ENCODE measurements at places on chromosomes 2 and 18.

DNA sequence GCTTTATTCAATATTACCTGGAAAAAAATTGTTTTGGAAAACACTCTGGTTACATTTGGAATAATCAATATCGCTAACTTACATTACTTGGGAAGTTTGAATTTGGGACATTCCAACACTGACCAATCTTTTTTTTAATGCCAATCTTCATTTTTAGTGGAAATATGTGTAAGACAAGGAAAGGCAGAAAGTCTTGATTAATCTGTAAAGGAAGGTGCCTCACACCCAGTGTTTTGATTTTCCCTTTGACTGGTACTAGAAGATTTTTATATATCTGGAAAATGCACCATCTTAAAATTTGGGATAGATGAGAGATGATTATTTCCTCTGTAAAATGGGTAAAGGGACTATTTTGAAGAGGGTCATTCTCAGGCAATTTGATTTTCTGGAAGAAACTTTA lies 879.2 kb upstream of the ZEB2 start:
- DNase-seq: no peak

GRCh38 chr18:75204732-75205513 lies 4.0 kb downstream of the PTGR3 start:
- no peak for DNase-seq

GRCh38 chr18:48552130-48552529 lies 13.3 kb downstream of the CTIF start:
- no peak for DNase-seq

- DNase-seq: no peak
Measured at GRCh38 chr18:2173486-2173885, 397.8 kb downstream of the METTL4 start.

DNA sequence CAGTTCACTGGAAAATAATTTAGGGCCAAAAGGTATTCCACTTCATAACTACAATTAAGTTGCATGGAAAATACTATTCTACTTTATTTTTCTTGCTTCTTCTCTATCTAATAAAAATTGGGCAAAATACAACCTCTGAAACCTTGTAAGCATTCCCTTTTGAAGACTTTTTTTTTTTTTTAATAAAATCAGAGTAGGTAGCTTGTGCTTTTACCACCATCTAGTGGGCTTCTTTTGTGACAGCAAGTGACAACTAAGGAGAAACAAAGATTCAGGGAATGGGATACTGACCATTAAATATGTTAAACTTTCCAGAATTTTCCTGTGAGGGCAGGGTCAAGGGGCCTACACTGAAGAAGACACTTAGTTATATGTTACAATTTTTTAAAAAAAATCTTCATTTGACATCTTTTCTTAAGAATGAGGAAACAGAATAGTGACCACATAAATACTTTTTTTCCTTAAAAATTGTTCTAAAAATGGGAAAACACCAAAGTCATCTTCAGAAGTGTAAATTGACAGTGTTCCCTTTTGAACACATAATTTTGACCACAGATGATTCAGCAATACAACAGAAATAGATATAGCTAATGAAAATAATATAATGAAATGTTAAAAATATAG lies 1183.2 kb upstream of the ACVR2A start:
- DNase-seq: peak; percentile 20

GRCh38 chr2:230155359-230155758 lies 64.4 kb downstream of the SP110 start:
- no peak for DNase-seq

DNA sequence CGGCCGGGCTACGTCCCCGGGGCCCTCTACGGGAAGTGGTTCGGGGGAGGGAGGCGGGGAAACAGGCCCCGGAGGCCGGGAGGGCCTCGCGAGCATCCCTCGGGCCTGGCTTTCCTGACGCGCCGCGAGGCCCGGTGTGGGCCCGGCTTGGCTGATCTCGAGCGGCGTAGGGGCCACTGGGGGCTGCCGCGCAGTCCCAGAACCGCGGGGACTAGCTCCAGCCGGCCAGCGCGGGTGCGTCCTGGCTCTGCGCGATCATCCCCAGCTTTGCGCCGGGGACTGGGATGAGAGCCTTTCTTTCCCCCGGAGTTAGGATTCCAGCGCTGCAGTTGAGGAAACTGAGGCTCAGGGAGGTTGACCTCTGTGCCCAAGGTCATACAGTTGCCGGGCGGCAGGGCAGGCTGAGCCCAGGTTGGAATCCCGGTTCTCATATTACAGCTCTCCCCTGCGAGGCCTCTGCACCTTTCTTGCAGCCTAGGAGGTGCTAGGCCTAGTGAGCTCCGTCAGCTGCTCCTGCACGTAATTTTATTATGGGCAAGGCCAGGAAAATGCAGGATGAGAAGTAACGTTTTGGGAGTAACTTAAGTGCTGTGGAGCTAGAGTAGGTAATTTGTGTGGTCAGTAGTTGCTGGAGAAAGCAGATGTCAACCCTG lies 501 bp downstream of the LPIN1 start:
- peak; percentile 75 for DNase-seq

- peak; percentile 94 for DNase-seq
Measured at GRCh38 chr2:121293450-121294325, 8.7 kb upstream of the TFCP2L1 start.

- no peak for DNase-seq
Measured at GRCh38 chr2:31666878-31667277, 86.1 kb upstream of the SRD5A2 start.

- peak; percentile 82 for DNase-seq
Measured at GRCh38 chr18:57586251-57587049, at the start of gene FECH. TSS of gene FECH (minus strand) at chr18:57586702. CDS start at chr18:57586620, 82 bp downstream.

DNA sequence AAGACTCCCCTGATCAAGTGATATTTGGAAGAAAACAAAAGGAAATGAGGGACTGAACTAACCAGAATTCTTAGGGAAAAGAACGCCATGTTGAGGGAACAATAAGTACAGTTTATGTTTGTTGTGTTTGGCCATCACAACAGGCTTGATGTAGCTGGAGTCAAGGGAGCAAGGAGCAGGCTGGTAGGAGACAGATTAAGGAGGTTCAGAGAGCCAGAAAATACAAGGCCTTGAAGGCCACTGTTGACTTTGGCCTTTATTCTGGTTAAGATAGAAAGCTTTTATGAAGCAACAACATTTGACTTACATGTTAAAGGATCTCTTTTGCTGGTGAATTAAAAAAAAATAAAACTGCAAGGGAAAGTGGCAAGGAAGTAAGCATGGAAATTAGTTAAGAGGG lies 754.1 kb upstream of the SLC8A1 start:
- DNase-seq: no peak

DNA sequence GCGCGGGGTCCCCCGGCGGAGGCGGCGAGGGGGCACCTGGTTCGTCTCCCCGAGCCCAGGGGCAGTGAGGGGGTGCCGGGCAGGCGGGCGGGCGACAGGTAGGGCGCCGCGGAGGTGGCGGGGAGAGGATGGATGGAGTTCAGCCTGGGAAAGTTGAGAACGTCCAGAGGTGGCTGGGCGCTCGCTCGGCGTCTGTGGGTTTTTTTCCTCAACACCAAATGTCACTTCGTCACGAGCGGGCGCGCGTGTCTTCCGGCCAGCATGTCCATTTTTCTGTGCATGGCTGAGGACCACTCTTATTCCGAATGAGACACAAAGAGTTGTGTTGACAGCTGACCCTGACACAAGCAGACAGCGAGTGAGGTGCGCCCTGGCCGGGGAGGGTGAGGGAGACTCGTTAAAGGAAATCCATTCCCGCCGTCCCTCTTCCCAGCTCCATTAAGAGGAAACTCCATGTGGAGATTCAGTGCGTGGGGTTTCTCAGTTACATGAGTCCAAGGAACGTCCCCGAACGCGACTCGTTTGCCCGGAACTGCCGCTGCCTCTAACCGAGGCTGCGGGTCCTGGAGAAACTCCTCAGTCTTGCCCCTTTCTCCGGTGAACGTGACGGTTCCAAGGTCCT lies 859 bp downstream of the GREB1L start:
- DNase-seq: peak; percentile 56

DNA sequence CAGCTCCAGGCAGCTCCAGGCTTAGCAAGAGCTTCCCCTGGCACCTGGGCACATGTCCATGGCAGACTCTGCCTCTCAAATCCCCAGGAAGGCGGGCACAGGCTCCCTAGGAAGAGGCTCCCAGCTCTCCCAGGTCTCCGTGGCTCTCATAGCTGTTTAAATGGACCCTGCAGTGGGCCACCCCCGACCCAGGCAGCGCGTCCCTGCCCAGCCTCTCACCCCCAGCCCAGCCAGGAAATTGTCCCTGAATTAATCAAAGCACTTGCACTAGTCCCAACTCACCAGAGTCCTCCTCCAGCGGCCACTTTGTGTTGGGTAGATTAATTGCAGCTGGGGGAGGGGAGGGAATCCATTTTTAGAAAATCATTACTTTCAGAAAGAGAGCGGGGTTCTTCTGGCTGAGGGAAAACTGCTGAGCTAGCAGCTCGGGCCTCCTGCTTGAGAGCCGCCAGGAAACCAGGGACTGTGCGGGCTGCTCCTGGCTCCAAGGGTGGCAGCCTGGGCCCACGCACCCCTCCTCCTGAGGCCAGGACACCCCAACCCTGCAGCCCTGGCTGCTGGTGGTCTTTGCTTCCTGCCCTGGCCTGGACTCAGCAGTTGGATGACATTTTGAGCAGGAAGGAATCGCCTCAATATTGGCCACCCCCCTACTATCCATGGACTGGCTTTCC lies 36.0 kb downstream of the SMAD7 start:
- DNase-seq: no peak

- no peak for DNase-seq
Measured at GRCh38 chr2:203804764-203805485, 62.6 kb upstream of the CTLA4 start.

- no peak for DNase-seq
Measured at GRCh38 chr18:70321616-70322015, 32.8 kb downstream of the SOCS6 start.

All from small intestine (tissue), 16 donors.